ENCODE measurements at places on chromosomes 1 and 21. TPM values are rescaled to one million over a fixed set of nuclear protein-coding genes. Genes with fewer than 3 reads are reported as not detected.

DNA sequence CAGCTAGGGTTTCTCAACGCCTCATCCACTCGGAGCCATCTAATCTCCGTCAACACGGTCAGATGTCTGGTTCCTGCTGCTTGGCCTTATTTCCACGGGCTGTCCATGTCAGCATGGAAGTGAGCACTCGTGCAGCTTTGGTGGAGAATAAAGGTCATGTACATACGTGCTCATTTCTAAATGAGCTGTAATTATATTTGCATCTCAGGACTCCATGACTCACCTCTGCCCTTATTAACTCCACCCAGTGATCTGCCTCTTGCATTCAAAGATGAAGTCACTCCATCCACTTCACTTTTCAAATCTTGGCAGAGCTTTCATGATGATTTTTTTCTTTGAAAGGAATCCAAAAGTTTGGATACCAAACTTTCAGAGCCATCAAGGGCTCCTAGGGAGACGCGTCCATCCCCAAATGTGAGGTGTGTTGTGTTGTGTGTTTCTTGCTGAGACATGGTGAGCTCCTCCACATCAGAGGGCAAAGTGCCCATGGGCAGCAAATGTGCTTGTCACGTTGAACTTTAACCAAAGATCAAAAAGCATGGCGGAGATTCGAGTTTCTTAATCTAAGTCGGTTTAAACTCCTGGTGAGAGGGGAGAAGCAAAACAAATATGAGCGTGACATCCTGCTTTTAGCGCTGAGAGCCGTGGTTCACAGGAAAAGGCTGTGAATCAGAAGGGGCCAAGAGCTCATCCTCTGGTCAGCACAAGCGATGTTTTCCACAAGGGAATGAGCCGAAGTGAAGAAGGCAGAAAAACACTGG, 68.6 kb upstream of the ERRFI1 start:
- DNase-seq = peak; percentile 92

- DNase-seq = no peak
Observed at GRCh38 chr1:25008192-25008485, 78.1 kb upstream of the RUNX3 start.

The CTH gene
- total RNA-seq = 4.7 TPM

The LCE1C gene
- not detected for total RNA-seq

DNA sequence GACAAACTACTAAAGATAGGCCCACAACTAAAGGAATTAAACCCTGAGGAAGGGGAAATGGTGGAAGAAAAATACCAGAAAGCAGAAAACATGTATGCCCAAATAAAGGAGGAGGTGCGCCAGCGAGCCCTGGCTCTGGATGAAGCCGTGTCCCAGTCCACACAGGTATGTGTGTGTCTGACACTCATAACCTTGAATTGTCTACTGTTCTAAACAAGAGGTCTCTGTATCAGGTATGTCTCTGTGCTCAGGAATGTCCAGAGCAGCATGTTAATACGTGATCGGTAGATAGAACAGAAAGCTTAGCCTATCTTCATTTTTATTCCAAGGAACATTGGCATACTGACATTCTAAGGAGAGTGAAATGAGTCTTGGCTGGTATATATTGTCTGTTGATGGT, 55.8 kb upstream of the BMP8A start:
- no peak for DNase-seq

The POTED gene
- total RNA-seq = not detected

- no peak for DNase-seq
Observed at GRCh38 chr1:16938351-16939321, 16.9 kb downstream of the CROCC start.

The SLC45A3 gene
- 3.2 TPM for total RNA-seq

The LAX1 gene
- under 0.01 TPM for total RNA-seq

The FCRL1 gene
- total RNA-seq = not detected

DNA sequence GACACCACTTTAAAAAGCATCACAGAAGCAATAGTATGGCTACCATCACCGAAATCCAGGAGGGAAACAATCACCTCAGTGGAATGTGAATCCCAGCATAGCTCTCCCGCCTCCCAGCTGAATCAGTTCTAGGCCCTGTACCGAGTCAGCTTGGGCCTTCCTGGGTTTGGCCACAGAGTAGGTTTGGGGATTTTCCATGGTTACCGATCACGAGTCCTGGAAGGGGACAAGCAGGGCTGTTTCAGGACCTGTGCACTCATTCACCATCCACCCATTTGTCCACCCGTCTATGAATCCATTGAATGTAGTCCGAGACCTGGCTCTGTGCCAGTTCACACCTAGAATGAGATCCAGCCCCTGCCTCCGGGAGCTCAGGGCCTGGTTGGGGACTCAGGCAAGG, 94.2 kb downstream of the ARHGEF10L start:
- DNase-seq = no peak

- DNase-seq = no peak
Observed at GRCh38 chr1:43893006-43893405, 40.6 kb upstream of the ARTN start.

The DCST2 gene
- total RNA-seq = not detected

The KRTAP10-9 gene
- total RNA-seq = not detected

GRCh38 chr1:95233319-95233736, 682 bp upstream of the RWDD3 start:
- DNase-seq = peak; percentile 18

GRCh38 chr1:119340861-119341261, 27.7 kb upstream of the HAO2 start:
- no peak for DNase-seq

The FCGR3A gene
- not detected for total RNA-seq

DNA sequence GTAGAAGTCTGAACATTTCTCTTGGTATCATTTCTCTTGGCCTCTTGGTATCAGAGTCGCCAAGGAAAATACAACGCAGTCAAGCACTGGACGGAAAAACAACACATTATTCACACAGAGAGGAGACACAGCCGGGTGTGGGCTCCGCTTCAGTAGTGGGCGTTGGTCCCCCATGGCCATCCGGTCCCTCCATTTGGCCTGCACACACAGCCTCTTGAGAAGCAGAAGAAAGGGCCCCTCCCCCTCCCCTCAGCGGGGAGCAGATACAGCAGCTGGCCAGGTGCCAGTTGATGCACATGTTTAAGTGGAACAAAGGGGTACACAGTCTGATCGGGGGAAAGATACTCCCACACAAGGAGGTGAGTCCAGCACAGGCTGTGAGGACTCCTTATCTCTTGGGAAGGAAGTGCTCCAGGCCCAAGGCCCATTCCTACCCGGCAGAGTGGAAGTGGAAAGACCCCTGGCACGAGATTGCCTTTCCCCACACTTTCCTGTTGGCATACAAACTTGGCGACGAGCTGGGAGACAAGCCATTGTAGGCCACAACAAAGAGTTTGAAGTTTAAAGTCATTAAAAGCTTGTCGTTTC, 311.3 kb downstream of the FAM72C start:
- DNase-seq = no peak

- no peak for DNase-seq
Observed at GRCh38 chr1:156937883-156938282, 17.5 kb downstream of the LRRC71 start.

DNA sequence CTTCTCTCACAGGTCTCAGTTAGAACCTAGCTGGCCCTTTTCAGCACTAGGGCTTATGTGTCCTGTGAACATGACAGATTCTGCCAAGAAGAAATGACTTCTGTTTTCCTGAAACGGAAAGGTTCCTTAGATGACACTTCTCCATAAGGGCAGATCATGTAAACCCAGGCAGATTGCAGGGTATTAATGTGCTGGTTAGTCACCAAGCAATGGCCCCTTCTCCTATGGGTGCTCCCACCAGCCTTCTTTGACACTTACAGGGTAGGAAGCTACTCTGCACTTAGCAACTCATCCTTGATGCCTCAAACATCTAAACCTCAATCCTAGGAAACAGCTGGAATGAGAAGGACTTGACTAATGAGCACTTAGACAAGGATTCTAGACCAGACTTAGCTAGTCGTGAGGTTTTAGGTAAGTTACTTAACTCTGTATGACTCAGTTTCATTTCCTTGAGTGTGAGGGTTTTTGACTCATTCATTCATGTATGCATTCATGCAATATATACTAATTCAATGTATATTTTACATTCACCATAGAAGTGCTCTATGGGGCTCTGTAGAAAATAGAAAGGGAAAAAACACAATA, 74.1 kb upstream of the PLXNA2 start:
- DNase-seq = no peak

The MDM4 gene
- 32.4 TPM for total RNA-seq

The NBPF12 gene
- 9.3 TPM for total RNA-seq

DNA sequence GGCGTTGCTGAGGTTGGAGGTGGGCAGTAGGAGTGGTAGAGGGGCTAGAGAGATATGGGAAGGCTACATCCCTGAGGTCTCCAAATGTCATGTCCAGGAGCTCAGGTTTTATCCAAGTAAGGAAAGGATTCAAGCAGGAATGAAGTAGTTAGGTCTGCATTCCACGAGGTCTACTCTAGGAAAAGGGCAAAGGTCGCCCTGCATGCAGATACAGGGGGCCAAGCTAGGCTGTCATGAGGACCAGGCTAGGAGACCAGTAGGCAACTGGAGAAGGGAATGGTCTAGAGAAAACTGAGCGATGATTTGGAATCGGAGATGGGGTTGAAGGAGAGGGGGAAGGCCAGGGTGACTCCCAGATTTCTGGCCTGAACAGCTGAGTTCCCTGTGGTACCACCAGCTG, 48.7 kb downstream of the IRF2BP2 start:
- DNase-seq = no peak

DNA sequence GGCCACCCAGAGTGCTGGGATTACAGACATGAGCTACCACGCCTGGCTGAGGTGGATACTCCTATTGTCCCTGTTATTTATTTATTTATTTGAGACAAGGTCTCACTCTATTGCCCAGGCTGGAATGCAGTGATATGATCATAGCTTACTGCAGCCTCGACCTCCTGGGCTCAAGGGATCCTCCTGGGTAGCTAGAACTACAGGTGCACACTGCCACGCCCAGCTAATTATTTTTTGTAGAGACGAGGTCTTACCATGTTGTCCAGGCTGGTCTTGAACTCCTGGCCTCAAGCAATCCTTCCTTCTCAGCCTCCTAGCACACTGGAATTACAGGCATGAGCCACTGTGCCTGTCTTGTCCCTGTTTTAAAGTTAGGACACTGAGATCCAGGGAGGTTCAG, 5.2 kb downstream of the LDLRAP1 start:
- no peak for DNase-seq

DNA sequence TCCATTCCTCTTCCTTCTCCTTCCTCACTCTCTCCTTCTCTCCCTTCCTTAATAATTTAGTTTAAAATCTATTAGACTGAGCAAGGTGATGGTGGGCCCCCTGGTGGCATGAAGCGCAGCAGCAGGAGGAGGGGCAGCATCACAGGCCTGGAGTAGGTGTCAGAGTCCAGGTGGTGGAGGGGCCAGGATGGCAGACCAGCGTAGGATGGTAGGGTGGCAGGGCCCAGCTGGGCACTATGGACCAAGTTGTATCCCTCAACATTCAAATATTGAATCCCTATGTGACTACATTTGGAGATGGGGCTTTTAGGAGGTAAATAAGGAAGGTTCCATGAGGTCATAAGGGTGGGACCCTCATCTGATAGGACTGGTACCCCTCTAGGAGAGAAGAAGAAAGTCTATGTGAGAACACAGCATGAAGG, 61.0 kb downstream of the WDR4 start:
- DNase-seq = peak; percentile 60

The MYOC gene
- total RNA-seq = not detected

DNA sequence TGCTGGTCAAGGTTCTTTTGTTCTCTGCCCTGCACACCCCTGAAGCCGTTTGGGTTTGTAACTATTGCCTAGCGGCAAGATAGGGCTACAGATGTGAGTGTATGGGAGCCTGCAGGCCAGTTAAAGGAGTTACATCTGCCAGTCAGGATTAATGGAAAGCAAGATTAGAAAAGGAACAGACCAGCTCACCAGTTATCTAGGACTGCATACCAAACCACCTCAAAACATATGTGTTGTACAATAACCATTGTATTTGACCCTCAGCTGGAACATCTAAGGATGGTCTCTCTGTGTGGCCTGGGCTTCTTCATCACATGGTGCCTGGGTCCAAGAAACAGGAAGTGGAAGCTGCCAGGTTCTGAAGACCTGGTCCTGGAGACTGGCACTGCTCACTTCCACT, 52.5 kb upstream of the FBXO28 start:
- no peak for DNase-seq

The NMNAT1 gene
- 7.1 TPM for total RNA-seq

The AADACL3 gene
- not detected for total RNA-seq

DNA sequence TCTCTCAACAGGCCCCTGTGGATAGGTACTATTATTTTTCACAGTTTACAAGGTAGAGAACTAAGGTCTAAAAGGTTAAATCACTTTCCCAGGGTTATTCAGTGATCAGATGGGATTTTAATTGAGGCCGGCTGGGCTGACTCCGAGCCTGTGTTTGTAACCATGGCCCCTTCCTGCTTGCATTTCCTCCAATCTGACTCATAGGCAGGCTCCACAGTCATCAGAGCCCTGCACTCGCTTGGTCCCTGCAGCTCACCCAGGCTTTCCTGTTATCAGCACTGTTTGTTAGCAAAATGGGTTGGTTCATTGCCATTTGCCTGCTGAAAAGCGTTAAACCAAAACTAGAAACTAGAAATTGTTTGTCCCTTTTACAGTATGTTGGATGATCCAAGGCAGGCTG, 41.4 kb upstream of the LMX1A start:
- DNase-seq = peak; percentile 18

The SPATA21 gene
- not detected for total RNA-seq

The TCHH gene
- total RNA-seq = under 0.01 TPM

The RAB42 gene
- total RNA-seq = 3.9 TPM

The CAPN8 gene
- total RNA-seq = not detected

GRCh38 chr1:232641507-232641906, 11.6 kb upstream of the SIPA1L2 start:
- no peak for DNase-seq

DNA sequence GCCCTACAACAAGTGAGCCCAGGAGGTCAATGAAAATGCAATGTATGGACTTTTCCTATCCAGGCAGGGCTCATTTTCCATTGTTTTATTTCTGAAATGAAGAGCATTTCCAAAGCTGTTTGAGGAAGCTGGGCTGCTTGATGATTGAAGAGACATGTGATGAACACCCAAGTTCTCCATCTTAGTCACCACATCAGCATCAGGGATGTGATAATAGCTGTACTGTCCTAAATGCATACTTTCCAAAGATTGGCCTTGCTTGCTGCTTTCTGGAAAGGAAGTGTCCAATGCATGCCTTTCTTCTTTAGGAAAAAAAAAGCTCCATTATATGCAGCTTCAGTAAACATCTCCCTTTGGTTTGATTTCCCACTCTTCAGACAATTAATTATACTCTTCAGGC, 425.9 kb upstream of the RUNX1 start:
- no peak for DNase-seq

The VHLL gene
- 0.32 TPM for total RNA-seq

DNA sequence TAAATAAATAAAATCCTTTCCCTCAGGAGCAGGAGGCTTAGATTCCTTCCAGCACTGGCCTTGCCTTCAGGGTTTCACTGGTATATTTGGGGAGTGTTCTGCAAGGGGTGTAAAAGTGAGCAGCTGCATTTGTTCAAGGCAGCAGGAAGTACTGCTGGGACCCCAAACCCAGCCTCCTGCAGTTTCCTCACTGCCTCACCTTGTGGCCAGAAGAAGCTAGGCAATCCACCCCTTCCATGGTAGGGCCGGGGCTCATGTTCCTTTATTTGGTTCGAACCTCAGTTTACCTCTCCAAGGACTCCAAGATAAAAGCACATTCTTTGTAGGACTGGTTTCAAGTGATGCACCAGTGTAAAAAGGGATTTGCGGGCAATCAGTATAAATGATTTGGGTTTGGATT, 21.0 kb upstream of the CFAP126 start:
- DNase-seq = no peak

Measured in fibroblast of villous mesenchyme (primary cell).